Osteoblast (primary cell): ENCODE measurements at places on chromosomes 1 and 21.

GRCh38 chr1:79006564-79006963 lies at the start of gene ADGRL4:
TSS of gene ADGRL4 (minus strand) at chr1:79006730. CDS start at chr1:79006654, 76 bp downstream.
- peak; percentile 86 for DNase-seq

GRCh38 chr1:99645699-99646531 lies at the start of gene PALMD:
TSS of gene PALMD (plus strand) at chr1:99646113. CDS start at chr1:99646318, 205 bp downstream.
- peak; percentile 35 for DNase-seq

DNA sequence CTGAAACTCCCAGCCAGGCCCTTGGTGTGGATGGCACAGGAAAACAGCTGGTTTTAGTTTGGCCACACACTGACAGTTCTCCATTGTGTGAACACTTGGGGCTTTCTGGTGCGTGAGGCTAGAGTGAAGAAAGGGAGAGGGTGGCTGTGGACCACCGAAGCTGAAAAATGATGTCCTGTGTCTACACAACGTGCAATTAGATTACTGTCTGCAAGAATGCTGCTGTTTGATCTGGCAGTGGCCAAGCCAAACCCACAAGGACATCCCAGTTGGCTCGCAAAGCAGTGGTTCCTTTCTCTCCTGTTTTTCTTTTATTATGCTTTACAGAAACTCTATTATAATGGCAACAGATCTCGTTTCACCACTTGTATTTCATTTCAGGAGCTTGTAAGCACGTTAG lies 58.9 kb downstream of the ERG start:
- peak; percentile 68 for DNase-seq

- no peak for DNase-seq
These were observed 106.0 kb downstream of the PCNX2 start for GRCh38 chr1:233189526-233189925.

DNA sequence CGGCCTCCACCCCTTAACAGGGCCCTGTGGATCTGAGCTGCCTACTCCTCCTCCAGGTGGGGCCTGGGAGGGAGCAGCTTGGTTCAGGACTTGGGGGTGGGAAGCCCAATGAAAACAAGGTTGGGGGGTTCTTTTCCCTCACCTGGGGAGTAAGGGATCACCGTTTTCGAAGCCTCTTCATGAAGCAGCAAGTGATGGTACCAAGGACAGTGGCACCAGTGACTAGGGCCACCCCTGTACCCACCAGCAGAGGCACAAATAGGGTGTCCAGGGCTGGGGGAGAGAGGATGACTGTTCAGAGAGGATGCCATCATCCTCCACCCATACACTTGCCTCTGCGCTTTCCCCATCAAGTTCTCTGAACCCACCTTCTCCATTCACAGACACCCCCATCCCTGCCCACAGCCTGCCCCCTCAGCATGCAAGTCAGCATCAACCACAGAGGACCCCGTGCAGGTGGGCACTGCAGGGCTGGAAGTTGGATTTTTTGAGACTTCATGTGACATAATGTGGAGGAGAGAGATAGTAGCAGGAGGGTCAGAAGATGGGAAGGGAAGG lies 6.7 kb downstream of the IGSF8 start:
- peak; percentile 25 for DNase-seq

DNA sequence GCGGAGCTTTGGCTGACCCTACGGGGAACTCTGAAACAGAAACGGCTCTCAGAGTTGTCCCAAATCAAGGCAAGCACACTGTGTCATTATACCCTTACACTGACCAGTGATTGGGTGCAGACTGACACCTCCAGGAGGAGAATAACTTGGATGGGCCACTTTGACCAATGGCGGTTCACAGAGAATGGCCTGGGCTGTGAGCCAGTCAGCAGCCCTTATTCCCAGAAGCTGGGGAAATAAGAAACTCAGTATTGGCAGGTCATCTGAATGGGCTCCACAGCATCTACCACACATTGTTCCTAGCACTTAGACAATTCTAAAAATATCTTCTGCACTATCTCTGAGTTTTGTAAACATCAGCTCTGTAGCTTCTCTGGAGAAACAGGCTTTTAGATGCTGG lies 265.2 kb downstream of the ADGRL2 start:
- no peak for DNase-seq

- no peak for DNase-seq
These were observed 42.0 kb downstream of the KMO start for GRCh38 chr1:241574154-241574553.

GRCh38 chr1:186188004-186188539 lies 187.0 kb downstream of the TPR start:
- DNase-seq = peak; percentile 71

- no peak for DNase-seq
These were observed 153.8 kb downstream of the ATG4C start for GRCh38 chr1:62937634-62938296.

DNA sequence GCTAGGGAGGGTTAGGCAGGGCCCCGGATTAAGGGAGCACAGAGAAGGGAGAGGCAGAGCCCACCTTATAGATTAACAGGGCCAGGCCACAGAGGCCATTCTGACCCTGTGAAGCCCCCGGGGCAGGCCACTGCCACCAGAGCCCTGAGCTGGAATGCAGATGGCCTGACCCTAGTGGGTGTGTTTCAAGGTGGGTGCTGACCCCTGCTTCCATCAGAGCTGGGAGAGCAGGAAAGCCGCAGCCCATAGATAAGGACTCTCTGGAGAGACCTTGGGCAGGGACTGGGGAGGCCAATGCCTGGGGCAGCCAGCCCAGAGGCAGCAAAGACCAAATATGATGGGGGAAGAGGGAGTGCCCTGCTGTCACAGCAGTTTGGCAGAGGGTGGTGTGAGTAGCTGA lies 35.9 kb downstream of the NCMAP start:
- no peak for DNase-seq

DNA sequence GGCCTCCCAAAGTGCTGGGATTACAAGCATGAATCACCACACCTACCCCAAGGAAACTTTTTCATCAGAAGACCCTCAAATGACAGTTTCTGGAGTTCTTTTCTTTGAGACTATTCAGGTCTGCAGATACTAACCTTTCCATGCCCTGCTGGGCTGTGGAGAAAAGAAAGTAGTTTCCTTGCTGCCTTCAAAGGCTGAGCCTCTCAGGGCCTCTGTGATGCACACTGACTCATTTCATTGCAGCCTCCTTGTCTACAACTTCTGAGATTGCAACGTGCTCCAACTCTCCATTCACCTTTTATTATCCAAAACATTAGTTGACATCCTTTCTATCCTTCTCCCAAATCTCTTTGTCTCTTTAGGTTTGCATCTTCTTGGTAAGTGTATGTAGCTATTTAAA lies 8.8 kb upstream of the SAMSN1 start:
- DNase-seq = no peak

DNA sequence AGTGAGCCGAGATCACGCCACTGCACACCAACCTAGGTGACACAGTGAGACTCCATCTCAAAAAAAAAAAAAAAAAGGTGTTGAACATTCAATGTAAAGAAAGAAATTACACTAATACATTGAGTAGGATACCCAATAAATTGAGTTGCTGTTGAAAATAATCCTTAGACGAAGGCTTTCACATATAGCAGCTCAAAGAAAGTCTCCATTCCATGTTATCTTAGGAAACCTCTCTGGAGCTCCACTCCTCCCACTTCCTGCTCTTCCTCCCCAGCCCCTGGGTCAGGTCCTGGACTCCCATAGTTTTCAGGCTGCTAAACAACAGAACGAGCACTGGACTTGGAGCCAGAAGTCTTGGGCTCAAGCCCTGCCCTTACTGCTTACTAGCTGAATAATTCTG lies 15.6 kb upstream of the CNR2 start:
- peak; percentile 84 for DNase-seq

DNA sequence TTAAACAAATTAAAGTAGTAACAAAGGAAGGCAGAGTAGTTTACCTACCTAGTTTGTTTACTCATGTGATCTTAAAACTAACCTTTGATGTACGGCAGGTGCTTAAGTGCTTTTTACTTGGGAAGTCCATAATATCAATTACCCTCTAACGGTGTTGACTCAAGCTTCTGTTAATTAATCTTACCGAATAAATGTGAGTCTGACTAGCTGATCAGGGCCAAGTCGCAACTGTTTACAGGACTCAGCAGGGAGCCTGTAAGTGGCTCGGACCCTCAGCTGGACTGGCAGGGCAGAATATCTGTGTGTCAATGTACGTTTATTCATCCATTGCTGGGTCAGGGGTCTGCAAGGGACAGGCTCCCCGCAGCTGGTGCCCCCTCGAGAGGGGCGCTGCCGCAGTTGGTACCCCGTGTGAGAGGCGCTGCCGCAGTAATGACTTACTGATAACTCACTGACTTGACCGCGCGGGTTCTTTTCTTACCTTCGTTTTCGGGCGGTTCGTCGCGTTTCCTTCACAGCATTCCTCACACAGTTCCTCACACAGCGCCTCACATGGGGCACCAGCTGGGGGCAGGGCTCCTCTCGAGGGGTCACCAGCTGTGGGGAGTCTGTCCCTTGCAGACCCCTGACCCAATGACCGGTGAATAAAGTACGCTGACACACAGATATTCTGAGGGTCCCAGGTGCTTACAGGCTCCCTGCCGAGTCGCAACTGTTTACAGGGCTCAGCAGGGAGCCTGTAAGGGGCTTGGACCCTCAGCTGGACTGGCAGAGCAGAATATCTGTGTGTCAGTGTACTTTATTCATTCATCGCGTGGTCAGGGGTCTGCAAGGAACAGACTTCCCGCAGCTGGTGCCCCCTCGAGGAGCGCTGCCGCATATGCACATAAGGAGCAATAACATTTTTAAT lies 3.0 kb downstream of the FMO1 start:
- DNase-seq = peak; percentile 71

DNA sequence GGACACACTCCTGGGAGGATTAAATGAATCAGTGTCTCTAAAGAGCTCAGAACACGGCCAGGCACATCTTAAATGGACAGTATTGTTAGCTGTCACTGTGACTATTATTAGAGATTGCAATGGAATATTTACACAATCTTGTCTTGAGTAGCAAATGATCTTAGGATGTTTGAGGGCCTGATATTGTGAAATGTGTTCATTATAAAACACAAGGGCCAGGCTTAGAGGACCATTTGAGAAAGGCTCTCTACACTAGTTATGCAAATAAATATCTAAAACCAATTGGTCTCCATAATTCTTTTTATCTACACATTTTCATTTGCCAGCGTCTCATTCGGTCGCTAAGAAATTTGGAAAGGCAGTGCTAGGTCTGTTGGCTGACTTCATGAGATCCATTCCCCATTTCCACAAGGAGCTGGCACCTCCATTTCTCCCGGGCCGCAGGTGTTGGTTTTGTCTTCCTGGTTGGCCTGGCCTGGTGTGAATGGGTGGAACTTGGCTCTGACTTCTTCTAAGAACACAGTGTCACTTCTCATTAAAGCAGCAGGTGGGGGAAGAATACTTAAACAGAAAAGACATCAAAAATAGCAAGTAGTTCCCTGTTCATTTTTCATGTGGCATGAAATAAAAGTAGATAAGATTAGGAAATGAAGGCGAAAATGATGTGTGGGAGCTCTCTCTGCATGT lies 56.0 kb upstream of the PLXNA2 start:
- no peak for DNase-seq

DNA sequence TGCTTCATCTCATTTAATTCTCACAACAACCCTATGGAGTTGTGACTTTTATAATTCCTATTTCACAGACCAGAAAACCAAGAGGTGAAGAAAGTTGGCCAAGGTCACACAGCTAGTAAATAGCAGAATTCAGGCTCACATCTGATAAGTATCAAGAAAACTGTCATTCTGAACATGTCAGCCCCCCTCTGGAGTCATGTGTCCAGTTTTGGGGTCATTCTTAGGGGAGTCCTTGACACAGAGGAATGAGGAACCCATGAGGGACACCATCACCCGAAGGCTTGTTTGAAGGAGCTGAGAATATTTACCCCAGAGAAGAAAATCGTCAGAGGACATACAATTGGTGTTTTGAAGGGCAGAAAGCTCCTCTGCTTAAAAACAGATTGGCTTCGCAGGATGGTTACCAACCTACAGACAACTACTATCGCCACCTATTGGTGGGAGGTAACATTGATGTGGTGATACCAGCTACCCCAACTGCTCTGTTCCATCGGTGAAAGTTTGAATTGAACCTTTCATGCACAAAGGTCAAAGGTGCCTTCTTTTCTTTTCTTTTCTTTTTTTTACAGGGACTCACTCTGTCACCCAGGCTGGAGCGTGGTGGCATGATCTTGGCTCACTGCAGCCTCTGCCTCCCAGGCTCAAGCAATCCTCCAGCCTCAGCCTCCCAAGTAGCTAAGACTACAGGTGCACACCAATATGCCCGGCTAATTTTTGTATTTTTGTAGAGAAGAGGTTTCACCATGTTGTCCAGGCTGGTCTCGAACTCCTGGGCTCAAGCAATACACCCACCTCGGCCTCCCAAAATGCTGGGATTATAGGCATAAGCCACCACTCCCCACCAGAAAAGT lies 31.3 kb downstream of the NCMAP start:
- DNase-seq = no peak

- DNase-seq = no peak
These were observed 5.3 kb downstream of the PTPN14 start for GRCh38 chr1:214546084-214546483.

DNA sequence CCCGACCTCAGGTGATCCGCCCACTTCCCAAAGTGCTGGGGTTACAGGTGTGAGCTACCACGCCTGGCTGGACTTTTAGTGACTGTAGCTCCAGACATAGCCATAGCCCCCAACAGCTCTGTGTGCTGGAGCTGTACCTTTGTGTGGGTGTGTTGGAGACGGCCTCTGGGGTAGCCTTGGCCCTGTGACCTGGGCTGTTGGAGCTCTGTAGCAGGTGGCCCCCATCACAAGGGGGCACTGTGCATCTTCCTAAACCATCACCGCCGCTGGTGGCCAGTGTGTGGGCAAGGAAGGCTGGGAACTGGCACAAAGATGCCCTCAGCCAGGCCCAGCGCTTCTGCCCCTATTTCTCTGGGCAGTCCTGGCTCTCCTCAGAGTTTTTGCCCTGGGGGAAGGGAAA lies 38.4 kb upstream of the FOXO6 start:
- DNase-seq = no peak

- no peak for DNase-seq
These were observed 337.1 kb downstream of the SIPA1L2 start for GRCh38 chr1:232292818-232293217.

- peak; percentile 79 for DNase-seq
These were observed 25.6 kb downstream of the PODN start for GRCh38 chr1:53087332-53088285.

- DNase-seq = no peak
These were observed 101.4 kb upstream of the L1TD1 start for GRCh38 chr1:62093261-62093660.

DNA sequence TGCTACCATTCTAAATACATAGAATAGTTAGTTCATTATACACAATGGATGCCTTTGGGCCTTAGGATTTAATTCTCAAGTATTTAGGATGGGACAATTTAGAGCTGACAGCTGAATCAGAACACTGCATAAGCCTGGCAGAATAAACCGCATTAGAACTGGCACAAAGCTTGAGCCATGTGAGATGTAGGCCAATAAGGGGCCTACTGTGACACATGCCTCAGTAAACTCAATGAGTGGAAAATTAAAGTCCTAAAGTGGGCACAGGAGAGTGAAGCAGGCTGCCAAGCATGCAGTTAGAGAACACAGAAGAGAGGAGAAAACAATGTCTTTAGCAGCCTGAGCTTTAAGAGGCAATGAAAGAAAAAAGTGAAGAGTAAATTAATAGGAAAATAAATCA lies 24.3 kb downstream of the SCYL3 start:
- DNase-seq = no peak

- no peak for DNase-seq
These were observed 119.2 kb upstream of the NGF start for GRCh38 chr1:115457289-115457688.
